NCI-H1105 (cell line): ENCODE measurements at places on chromosomes 7 and 10.

- no peak for DNase-seq
These were observed 11.6 kb downstream of the SEMA3D start for GRCh38 chr7:85175217-85175616.

DNA sequence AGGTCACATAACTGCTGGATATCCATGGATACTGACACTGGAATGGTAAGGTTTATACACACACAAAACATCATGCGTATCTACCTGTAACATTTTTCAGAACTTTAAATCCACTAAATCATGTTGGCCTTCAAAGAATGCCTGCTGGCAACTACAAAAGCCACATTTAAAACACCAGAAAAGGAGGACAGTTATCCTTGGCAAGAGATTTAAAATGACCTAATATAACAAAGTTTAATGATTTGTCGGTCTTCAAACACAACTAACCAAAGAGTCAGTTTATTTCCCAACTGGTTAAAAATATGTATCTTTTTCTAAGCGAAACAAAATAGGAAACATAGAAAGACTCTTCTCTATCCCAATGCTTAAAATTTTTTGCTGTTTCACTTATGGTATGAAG, 24.0 kb downstream of the WAPL start:
- no peak for DNase-seq

GRCh38 chr10:82969405-82969804, 1094.4 kb downstream of the NRG3 start:
- no peak for DNase-seq

DNA sequence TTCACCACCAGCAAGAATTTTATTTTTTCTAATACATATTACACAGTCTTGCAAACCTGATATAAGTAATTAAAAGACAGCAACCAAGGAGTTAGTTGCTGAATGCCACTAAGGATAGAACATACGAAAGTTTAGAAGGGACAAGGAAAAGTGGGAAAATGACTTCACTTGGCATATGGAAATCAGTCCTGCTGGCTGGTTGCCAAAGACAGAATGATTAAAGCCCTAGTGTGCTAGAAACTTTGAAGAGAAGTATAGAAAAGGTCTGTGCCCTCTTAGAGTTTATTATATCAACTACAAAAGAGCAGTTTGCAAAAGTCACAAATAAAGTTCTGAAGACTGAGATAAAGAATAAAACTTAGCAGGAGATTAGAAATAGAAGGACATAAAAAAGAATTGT, 5.8 kb upstream of the YAE1 start:
- DNase-seq: no peak

DNA sequence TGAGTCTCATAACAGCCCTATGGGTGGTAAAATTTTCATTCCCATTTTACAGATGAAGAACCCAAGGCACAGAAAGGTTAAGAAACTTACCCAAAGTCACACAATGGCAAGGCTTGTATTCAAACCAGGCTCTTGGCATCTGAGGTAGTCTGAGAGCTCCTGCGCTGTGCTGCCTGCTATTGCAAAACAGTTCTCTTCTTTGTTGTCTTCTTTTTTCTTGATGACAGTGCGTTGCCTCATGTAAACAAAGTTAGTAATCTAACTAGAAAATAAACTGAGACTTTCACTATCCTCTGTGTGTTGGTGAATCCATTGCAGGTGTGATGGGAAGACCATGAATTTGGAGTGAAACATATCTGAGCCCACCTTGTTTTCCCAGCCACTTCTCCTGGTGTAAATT, 240.8 kb downstream of the PTEN start:
- DNase-seq: no peak

DNA sequence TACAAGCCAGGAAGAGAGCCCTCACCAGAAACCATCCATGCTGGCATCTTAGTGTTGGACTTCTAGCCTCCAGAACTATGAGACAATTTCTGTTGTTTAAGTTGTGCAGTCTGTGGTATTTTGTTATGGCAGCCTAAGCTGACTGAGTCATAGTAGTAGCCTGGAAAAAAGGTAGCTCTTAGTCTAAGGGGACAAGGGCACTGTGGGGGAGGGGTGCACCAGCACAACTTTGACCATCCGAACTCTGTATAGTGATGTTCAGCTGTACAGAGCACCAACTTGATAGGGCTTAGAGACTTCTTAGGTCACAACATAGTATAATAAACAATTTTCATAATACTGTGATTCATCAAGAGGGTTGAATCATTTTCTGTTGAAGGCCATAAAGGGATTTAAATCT, 14.3 kb downstream of the EIF4EBP2 start:
- no peak for DNase-seq

GRCh38 chr7:151851145-151851751, 25.7 kb downstream of the PRKAG2 start:
- no peak for DNase-seq

- DNase-seq: no peak
These were observed 450.9 kb upstream of the MKI67 start for GRCh38 chr10:128576943-128577670.
